ENCODE measurements at places on chromosomes 1 and 21. TPM values are rescaled to one million over a fixed set of nuclear protein-coding genes. Genes with fewer than 3 reads are reported as not detected.

Gene GNAT2
- not detected for total RNA-seq

Gene RNPC3
- 12.2 TPM for total RNA-seq

Gene HRNR
- not detected for total RNA-seq

Gene SAMD11
- total RNA-seq: 15.7 TPM

GRCh38 chr1:62109124-62109523 is 85.5 kb upstream of the L1TD1 start:
- DNase-seq: no peak

GRCh38 chr21:37571442-37571841 is 204.9 kb downstream of the DYRK1A start:
- DNase-seq: no peak

GRCh38 chr1:244296447-244296846 is 155.3 kb downstream of the ADSS2 start:
- DNase-seq: no peak

DNA sequence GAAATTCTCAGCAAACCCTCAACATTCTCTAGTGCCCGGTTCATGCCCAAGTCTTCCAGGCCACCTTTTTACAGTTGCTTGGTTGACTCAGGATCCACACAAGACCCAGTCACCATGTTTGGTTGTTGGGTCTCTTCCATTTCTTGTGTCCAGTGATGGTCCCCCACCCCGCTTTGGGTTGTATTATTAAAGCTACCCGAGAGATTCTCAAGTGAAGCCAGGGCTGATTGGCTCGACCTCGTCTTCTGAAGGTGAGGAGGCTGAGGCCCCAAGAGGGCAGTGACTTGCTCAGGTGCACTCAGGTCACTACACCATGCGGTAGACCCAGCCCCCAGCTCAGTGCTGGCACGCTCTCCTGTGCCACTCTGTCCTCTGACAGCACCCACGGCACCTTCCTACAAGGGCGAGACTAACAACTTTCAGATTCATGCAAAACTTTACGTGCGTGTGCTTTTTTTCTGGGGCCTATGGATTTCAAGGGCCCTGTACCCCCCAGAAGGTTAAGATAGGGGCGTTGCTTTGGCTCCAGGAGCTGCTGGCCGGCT is 50.3 kb downstream of the CAPN9 start:
- no peak for DNase-seq

DNA sequence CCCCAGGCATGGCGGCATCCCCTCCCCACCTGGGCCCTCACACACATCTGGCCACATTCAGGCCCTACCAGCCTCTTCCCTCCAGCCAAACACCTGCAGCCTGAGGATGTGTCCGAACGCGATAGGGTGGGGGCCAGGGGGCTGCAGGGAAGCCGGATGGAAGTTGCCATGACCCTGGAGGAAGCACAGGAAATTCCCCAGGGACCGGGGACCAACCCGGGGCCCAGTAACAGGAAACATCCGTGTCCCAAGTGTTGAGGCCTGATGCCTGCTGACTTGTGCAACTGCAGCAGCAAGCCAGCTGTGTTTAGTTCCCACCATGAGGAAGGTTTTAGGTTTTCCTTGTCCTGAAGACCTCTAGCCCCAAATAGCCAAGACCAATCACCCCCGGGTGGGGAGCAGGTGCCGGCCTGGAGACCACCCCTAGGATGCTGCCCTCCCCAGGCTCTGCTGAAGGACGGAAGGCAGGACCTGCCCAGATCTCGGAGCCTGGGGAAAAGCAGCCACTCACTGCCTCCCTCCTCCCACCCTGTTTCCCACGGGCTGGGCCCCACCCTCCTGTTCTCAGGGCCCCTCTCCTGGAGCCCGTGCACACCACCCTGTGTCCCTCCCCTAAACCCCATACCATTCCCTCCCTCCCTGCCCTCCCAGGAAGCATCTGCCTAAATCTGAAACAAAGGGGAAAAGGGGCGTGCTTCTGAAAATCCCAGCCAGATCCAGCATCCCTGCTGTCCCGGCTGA is 29.8 kb downstream of the MEGF6 start:
- no peak for DNase-seq

Measured in H9 (cell line).